ENCODE measurements at places on chromosomes 2 and 18.

GRCh38 chr2:65096948-65097347 is 33.0 kb downstream of the RAB1A start:
- no peak for DNase-seq

- DNase-seq = no peak
Measured at GRCh38 chr2:213227458-213227857, 56.8 kb upstream of the SPAG16 start.

DNA sequence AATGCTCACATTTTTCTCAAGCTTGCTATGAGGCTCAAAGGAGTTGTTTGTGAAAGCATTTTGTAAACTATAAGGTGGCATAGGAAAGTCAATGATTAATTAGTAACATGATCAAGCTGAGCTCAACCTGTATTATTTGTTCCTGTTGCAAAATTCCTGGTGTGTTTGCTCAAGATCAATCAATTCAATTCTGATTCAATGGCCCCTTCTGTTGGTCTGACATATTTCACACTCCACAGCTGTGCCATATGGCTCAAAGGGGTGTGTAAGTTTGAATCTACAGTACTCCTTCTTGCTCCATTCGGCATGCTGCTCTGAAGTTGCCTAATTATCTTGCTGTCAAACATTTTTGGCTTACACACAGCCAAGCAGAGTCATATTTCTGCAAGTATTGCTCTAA is 341.6 kb upstream of the LRP1B start:
- no peak for DNase-seq

DNA sequence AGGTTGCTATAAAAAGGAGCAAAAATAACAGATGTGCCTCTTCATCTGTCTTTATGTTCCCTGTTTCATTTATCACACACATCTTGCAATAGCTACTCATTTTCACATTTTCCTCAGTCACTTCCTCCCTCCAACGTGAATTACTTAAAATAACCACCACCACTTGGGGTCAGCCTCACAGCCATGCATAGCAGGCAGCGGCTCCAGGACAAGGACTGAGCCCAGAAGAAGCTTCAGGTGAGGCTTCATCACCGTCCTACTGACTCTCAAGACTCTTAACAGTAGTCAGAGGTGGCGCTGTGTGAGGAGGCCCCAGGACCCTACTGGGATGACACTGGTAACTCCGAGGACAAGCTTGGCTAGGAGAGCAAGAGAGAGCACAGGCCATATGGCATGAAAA is 15.5 kb upstream of the ST8SIA5 start:
- DNase-seq = no peak

DNA sequence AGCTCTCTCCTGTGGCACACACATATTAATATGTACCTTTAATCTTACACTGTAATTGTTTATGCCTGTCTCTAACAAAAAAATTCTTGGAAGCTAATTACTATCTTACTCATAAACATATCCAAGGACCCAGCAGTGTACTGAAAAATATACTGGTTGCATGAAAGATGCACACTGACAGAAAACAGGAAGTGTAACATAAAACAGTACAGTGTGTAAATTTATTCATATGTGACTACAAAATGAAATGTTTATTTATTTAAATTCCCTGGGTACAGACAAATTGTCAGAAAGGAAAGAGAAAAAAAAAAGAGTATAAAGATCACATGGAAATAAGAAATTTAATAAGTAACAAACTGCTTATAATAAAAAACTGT is 28.5 kb downstream of the TMEM131 start:
- no peak for DNase-seq

DNA sequence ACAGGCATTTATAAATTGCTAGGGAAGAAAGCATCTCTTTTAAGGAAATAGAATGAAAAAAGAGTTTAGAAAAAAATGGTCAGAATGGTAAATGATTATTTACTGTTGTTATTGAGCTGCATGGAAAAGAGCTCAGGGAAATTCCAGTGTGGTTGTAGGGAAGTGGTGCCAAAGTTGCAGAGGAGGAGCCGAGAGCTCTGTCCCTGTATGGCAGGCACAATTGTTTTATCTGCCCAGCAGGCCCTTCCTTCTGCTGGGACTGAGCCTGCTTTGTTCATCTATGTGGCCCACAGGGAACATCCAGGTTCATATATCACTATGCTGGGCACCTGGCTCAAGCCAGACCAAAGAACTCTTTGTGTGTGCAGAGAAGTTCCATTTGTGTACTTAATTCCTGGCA is 80.8 kb upstream of the AGAP1 start:
- no peak for DNase-seq

GRCh38 chr2:206837775-206838174 is 72.4 kb downstream of the FASTKD2 start:
- DNase-seq = no peak

GRCh38 chr2:104944495-104944894 is 90.6 kb downstream of the POU3F3 start:
- no peak for DNase-seq

GRCh38 chr18:49858309-49859020 is 45.1 kb upstream of the ACAA2 start:
- peak; percentile 15 for DNase-seq

- DNase-seq = no peak
Measured at GRCh38 chr2:45345331-45346234, 265.5 kb downstream of the SRBD1 start.

GRCh38 chr2:173090973-173091660 is 15.5 kb downstream of the MAP3K20 start:
- DNase-seq = no peak

DNA sequence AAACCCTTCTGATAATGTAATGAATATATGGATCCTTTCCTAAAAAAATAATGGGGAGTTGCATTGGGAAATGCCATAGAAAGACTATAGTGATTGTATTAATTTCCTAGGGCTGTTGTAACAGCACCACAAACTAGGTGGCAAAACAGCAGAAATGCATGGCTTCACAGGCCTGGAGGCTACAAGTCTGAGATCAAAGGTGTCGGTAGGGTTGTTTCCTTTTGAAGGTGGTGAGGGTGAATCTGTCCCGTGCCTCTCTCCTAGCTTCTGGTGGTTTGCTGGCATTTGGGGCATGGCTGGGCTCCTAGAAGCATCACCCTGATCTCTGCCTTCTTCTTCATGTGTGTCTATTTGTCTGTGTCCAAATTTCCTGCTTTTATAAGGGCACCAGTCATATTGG is 149.7 kb downstream of the INHBB start:
- DNase-seq = no peak

DNA sequence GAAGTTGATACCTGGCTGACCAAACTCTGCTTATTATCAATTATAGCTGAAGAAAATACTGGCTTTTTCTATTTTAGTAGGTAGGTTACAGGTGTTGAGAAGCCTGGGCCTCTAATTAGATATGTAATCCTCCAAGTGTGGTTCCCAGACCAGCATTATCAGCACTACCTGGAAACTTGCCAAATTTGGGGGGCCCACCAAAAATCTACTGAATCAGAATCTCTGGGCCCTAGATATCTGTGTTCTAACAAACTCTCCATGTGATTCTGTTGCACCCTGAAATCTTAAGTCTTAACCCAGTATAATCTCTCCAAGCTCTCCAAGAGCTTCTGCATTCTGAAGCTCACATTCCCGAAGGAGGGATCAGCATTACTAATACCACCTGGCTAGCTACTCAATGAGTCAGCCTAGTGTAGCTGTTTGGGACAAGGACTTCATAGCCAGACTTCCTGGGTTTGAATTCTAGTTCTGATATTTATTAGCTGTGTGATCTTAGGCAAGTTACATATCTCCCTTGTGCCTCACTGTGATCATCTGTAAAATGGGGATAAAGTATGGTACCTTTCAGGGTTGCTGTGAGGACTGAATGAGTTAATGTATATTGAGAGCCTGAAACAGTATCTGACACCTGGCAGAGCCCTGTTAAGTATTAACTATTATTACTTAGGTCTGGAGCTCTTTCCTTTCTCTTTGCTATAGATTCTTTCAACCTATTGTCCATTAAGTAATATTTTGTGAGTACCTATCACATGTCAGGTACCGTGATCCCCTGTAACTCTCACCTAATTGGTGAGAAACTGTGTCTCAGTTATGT is 94.1 kb upstream of the CD302 start:
- DNase-seq = no peak

DNA sequence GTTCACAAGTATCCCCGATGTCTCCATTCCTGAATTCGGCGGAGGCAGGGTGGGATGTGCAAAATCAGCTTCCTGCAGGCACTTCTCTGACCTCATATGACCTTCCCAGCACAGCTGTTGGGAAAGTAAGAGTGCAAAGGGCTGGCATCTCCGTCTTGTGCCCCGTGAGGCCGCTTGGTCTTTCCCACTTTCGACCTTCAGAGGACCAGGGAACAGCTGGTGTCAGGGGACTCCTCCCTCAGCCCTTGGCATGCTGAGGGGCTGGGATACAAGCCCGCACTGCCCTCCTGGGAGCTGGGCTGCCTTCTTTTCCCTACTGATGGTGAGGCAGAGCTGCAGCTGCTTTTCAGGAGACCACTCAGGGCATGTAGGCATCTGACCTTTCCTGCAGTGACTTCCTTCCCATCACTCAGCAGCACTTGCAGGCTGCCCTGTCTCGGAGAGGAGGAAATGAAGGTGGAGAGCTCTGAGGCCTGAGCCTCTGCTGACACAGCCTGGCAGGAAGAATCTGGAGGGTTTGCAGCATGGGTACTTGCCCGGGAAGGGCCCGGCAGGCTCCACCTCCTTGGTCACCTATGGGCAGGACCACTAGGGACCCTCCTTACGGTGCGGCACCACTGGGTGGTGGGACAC is 277.2 kb upstream of the HS6ST1 start:
- no peak for DNase-seq

GRCh38 chr2:43100883-43101662 is 125.3 kb downstream of the ZFP36L2 start:
- DNase-seq = no peak

DNA sequence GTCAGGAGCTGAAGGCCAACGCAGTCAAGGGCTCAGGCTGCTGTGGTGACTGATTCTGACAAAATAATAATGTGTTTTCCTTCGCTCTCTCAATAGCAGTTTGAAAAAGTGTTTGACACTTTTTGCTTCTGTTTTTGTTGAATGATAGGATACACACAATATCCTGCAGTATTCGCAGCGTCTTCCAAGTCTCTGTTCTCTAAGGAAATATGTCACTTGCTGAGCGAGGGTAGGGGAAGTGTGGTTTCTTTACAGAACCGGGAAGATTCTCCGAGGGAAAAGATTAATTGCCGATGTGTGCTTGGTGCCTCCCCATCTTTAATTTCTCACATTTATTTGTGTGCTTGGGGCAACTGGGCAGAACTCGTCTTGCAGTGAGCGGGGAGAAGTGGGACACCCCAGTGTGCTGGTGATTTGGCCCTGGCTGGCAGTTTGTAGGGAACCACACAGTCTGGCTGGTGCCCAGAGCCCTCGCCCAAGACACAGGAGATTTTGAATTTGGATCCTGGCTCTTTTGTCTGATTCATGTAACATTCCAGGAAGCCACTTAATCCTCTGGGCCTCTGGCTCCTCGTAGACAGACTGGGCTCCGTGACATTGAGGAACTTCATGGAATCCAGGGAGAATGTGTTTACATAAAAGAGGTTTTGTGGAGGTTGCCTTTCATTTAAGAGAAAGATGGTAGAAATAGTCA is 169.4 kb downstream of the LDLRAD4 start:
- DNase-seq = no peak

DNA sequence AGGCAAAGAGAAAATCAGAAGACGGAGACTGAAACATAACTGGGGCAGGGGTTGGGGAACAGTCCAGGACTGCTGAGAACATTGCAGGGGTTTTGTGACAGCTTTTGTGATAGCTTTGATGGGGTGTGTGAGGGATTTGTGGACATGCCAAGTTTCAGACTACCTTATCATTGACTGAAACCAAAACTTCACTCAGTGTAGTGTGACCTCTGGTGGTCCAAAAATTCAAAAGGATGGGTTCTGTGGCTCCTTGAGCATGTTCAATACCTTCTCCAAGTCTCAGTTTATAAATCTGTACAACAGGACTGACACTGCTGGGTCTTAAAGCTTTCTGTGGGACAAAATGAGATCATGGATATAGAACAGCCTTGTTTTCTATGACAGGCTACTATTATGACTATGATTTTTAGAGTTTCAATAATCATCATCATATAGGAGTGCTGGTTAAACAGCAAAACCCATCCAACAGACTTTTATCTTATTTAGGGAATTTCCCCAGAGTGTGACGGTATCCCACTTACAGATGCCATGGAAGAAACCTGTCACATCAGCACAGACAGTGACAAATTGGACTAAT is 259.2 kb upstream of the SLC14A2 start:
- DNase-seq = no peak

GRCh38 chr2:105784589-105784988 is 39.9 kb downstream of the NCK2 start:
- DNase-seq = no peak

- no peak for DNase-seq
Measured at GRCh38 chr2:223944166-223944702, 901 bp downstream of the WDFY1 start.

DNA sequence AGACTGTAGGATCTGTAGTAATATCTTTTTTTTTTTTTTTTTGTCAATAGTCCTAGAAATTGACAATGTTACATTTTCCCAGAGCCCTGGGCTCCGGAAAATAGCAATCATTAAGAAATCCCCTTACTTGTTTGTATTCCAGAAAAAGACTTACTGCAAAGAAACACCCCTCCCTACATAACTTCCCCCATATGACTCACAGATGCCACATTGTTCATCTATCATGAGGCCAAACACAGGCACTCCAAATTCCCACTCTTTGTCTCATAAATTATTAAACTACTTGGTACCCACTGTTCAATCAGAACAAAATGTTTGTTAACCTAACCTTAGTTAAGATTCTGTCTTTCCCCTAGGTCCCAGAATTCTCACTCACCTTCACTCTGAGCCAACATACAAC is 53.5 kb downstream of the TEX51 start:
- DNase-seq = no peak

DNA sequence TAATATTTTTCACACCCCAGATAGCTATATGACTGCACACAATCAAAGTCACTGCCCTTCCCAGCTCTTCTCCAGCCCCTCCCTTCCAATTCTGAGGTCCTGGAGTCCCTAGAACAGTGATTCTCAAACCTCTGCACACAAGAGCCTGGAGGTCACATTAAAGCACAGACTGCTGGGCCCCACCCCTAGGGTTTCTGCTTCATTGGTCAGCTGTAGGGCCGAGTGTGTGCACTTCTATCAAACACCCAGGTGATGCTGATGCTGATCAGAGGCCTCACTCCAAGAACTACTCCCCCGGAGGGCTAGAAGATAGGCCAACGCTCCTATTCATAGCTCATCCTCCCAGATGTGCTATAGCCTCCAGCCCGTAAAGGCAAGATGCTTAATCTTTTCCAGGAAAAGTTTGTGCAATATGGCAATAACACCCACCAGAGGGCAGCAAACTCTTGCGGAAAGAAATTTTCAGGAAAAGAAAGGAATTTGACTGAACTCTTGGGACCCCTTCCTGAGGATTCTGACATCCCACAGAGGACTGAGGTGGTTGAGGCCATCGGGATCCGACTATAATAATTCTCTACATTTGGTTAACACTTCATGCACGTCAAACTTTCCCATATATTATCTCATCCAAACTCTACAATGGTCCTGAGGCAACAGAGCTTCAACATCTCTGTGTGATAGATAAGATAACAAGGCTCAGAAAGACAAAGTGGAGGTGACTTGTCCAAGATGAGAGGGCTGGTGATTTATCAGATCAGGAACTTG is 194.2 kb upstream of the PKDCC start:
- no peak for DNase-seq
